ENCODE measurements at places on chromosomes 1 and 21.
A peak's percentile ranks its signal among the peaks of the same experiment; 100 is the strongest.

- no peaks in the 10 kb centered on the region for H3K27me3 ChIP-seq
- no peak overlapping the region for H3K4me3 ChIP-seq
- peaks cover 21% of the 10 kb centered on the region for H3K36me3 ChIP-seq
- no peak for DNase-seq
- H3K4me1 ChIP-seq = peaks cover 9% of the 10 kb centered on the region
Observed at GRCh38 chr1:245687152-245687635, 532.4 kb downstream of the KIF26B start.

- DNase-seq = no peak
- H3K27ac ChIP-seq = no peak overlapping the region
- H3K27me3 ChIP-seq = peaks cover 44% of the 10 kb centered on the region
- no peak overlapping the region for H3K4me3 ChIP-seq
- 0 out of 2 replicates have a peak, but pooled peaks cover 2% of the 10 kb centered on the region for H3K4me1 ChIP-seq
- H3K36me3 ChIP-seq = no peaks in the 10 kb centered on the region
Observed at GRCh38 chr1:25110485-25110884, 121.8 kb downstream of the SYF2 start.

DNA sequence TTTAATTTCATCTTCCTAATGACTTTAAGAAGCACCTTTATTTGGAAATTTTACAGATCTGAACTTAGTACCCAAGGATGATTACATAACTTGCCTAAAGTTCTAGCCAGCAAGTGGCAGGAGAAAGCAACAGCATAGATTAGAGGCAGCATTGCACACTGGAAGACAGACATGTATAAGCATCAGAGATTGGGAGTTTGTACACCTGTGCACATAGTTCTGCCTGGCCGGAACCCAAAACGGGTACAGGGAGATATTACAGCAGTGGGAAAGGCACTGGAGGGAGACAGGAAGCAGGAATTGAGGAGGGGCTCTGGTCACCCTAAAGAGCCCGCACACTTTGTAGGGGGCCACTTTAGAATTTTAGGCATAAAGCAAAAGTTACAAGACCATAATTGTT, 19.3 kb downstream of the GBP6 start:
- no peaks in the 10 kb centered on the region for H3K4me1 ChIP-seq
- H3K27me3 ChIP-seq = no peaks in the 10 kb centered on the region
- H3K4me3 ChIP-seq = no peak overlapping the region
- H3K27ac ChIP-seq = no peak overlapping the region
- no peaks in the 10 kb centered on the region for H3K36me3 ChIP-seq

DNA sequence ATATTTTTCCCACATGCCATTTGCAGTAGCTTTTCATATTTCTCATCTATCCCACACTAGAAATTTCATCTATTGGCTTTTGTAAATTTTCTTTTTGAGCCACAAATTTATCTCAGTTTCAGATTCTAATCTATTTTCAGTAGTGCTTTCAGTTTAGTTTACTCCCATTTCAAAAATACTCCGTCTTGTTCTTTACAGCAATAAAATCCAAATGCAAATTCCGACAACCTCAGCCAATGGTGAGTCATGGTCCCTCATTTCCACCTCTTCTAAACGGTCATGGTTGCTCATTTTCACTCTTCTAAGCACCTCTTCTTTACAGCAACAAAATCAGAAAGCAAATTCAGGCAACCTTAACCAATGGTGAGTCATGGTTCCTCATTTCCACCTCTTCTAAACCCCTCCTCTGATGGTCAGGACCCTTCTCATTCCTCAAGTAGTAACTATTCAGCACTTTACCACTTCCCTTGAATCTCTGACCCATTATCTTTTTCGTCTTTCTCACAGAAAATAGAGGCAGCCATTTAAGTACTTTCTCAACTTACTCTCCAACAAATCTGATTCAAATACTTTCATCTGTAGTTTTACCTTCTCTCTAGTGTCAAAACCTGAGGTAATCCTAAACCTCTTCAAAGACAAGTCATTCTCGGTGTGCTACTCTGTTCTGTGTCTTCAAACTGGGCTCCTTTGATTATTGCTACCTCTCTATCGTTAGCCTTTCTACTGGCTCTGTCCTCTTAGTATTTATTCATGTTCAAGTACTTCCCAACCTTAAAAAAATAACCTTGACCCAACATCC, 34.4 kb downstream of the C21orf91 start:
- H3K27ac ChIP-seq = no peak overlapping the region
- no peak overlapping the region for H3K4me3 ChIP-seq
- H3K4me1 ChIP-seq = no peaks in the 10 kb centered on the region
- peaks cover 13% of the 10 kb centered on the region for H3K36me3 ChIP-seq
- DNase-seq = no peak

GRCh38 chr1:66335859-66336640, 197.9 kb upstream of the SGIP1 start:
- H3K27ac ChIP-seq = peak overlapping the region; percentile 39
- H3K36me3 ChIP-seq = peaks cover 13% of the 10 kb centered on the region
- H3K4me3 ChIP-seq = peak overlapping the region; percentile 13

- H3K27me3 ChIP-seq = no peaks in the 10 kb centered on the region
- DNase-seq = no peak
- no peaks in the 10 kb centered on the region for H3K36me3 ChIP-seq
- H3K4me1 ChIP-seq = no peaks in the 10 kb centered on the region
Observed at GRCh38 chr1:72034827-72035226, 247.5 kb downstream of the NEGR1 start.

DNA sequence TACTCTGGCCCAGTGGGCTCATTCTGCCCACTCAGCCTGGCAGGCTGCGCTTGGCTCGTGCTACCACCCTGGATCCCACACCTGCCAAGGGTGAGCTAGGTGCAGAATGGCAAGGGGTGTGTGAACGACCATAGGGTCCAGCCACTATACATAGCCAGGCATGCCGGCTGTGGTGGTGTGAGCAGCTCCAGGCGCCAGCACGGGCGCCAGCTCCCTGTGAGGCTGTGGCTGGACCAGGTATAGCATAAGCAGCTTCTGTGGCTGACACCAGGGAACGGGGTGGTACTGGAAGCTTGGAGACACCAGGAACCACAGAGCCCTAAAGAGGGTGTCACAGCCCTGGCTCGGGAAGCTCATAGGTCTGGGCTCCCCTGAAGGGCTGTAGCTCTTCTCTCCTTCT, 18.6 kb downstream of the CCDC18 start:
- DNase-seq = no peak
- H3K36me3 ChIP-seq = peaks cover 6% of the 10 kb centered on the region
- H3K4me1 ChIP-seq = no peaks in the 10 kb centered on the region
- no peak overlapping the region for H3K27ac ChIP-seq
- H3K27me3 ChIP-seq = no peaks in the 10 kb centered on the region
- no peak overlapping the region for H3K4me3 ChIP-seq

DNA sequence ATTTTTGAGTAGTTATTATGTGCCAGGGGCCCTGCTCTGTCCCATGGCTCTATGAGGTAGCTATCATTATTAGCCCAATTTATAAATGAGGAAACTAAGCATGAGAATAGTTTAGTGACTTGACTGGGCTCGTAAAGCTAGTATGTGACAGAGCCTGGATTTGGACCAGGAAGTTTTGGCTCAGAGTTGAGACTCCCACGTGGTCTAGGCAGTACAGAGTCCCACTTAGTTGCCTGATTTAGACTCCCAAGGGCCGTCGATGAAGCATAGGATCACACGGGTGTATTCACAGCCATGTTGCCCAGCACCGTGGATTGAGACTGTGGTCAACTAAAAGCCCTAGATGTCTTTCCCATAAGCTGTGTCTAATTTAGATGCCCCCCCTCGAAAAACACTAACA, 81.7 kb downstream of the DDX20 start:
- no peak for DNase-seq
- no peak overlapping the region for H3K4me3 ChIP-seq
- H3K36me3 ChIP-seq = no peaks in the 10 kb centered on the region
- H3K4me1 ChIP-seq = no peaks in the 10 kb centered on the region
- no peak overlapping the region for H3K27ac ChIP-seq
- no peaks in the 10 kb centered on the region for H3K27me3 ChIP-seq

GRCh38 chr1:236451796-236452373, 57.8 kb downstream of the EDARADD start:
- no peaks in the 10 kb centered on the region for H3K4me1 ChIP-seq
- no peak for DNase-seq
- no peaks in the 10 kb centered on the region for H3K27me3 ChIP-seq
- no peaks in the 10 kb centered on the region for H3K36me3 ChIP-seq

GRCh38 chr1:205581321-205581980, 50.4 kb downstream of the ELK4 start:
- H3K4me3 ChIP-seq = no peak overlapping the region
- peaks cover 61% of the 10 kb centered on the region for H3K27me3 ChIP-seq
- no peak overlapping the region for H3K27ac ChIP-seq
- no peak for DNase-seq

- no peak overlapping the region for H3K27ac ChIP-seq
- no peak for DNase-seq
- no peak overlapping the region for H3K4me3 ChIP-seq
Observed at GRCh38 chr1:224053456-224053855, 60.5 kb upstream of the FBXO28 start.

- no peak overlapping the region for H3K4me3 ChIP-seq
- no peaks in the 10 kb centered on the region for H3K4me1 ChIP-seq
- no peaks in the 10 kb centered on the region for H3K36me3 ChIP-seq
- no peaks in the 10 kb centered on the region for H3K27me3 ChIP-seq
- H3K27ac ChIP-seq = no peak overlapping the region
- no peak for DNase-seq
Observed at GRCh38 chr1:82848043-82848442, 1047.3 kb downstream of the ADGRL2 start.

- DNase-seq = peak; percentile 6
- H3K4me1 ChIP-seq = peaks cover 1% of the 10 kb centered on the region
- no peaks in the 10 kb centered on the region for H3K27me3 ChIP-seq
- H3K36me3 ChIP-seq = peaks cover 7% of the 10 kb centered on the region
Observed at GRCh38 chr1:70204600-70204999, 779 bp downstream of the LRRC40 start.

GRCh38 chr1:153533689-153534201, 2.0 kb downstream of the S100A6 start:
- H3K27ac ChIP-seq = peak overlapping the region; percentile 91
- peak overlapping the region; percentile 82 for H3K4me3 ChIP-seq
- no peaks in the 10 kb centered on the region for H3K27me3 ChIP-seq
- H3K4me1 ChIP-seq = peaks cover 25% of the 10 kb centered on the region
- peaks cover 11% of the 10 kb centered on the region for H3K36me3 ChIP-seq
- peak; percentile 93 for DNase-seq
